ENCODE measurements at places on chromosomes 12 and 14.
A peak's percentile ranks its signal among the peaks of the same experiment; 100 is the strongest.

- no peak for DNase-seq
Observed at GRCh38 chr12:88559772-88560171, 20.5 kb downstream of the KITLG start.

GRCh38 chr14:20969336-20969735 is 14.0 kb downstream of the RNASE2 start:
- no peak for DNase-seq

- DNase-seq, result no peak
Observed at GRCh38 chr12:63968673-63969072, 124.2 kb downstream of the SRGAP1 start.

GRCh38 chr14:51614707-51615106 is 37.0 kb upstream of the FRMD6 start:
- DNase-seq, result no peak

DNA sequence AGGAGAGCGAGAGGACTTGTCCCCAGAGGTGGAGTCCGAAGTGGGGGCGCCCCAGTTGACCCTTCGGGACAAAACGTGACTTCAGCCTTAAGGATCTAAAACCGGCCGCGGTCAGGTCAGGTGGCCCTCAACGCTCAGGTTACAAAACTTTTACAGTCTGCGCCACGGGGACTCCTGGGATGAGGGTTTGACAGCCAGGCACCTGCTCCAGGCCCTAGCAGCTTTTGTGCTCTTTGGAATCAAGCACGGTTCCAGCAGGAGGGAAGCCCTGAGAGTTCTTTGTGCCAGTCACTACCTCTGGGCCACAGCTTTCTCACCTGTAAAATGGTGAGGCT is 337 bp downstream of the ZC2HC1C start:
- no peak for DNase-seq

GRCh38 chr14:20384321-20384720 is 29.0 kb downstream of the TEP1 start:
- DNase-seq, result no peak

DNA sequence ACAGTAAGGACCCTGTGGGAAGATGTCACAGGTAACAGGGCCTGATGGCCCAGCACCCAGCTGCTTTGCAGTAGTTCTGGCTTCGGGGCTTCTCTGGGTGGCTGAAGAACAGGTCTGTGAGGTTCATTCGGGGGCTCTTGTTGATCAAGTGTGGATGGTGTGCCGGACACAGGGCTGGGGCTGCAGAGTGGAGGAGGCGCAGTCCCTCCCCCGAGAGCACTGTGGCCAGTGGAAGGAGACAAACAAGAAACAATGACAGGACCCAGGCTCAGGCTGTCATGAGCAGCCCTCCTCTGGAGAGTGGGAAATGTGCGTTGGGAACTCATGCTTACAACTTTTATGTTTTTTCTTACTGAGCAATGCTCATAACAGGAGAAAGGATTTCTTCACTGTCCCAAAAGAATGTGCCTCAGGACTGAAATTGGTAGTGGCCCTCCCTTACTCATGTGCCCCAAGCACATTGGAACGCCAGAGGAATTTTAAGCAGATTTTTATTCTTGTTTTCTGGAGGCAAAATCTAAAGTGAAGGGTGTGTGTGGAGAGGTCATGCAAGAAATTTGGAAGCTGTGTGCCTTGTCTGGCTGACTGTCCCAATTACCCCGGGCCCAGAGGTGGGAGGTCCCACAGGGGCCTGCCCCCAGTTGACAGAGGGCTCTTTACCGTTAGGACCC is 233.8 kb downstream of the CACNA1C start:
- peak; percentile 82 for DNase-seq

DNA sequence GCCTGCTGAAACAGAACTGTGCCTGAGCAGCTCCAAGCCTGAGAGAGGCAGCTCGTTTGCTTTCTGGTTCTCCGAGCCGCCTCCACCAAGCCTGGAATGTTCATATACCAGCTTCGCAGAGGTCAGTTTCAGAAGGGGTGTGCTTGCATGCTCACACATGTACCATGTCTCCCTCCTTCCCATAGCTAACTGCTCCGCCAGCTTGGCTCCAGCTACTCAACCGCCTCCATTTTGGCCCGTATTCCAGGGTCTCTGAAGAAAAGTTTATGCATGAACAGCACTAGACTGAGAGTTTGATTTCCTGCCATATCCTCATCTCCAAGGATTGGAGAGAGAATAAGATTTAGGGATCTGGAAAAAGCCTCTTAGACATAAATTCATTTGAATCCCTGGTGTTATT is 103.7 kb downstream of the SMOC1 start:
- no peak for DNase-seq

- DNase-seq, result peak; percentile 65
Observed at GRCh38 chr12:102879144-102879763, 37.8 kb downstream of the PAH start.

DNA sequence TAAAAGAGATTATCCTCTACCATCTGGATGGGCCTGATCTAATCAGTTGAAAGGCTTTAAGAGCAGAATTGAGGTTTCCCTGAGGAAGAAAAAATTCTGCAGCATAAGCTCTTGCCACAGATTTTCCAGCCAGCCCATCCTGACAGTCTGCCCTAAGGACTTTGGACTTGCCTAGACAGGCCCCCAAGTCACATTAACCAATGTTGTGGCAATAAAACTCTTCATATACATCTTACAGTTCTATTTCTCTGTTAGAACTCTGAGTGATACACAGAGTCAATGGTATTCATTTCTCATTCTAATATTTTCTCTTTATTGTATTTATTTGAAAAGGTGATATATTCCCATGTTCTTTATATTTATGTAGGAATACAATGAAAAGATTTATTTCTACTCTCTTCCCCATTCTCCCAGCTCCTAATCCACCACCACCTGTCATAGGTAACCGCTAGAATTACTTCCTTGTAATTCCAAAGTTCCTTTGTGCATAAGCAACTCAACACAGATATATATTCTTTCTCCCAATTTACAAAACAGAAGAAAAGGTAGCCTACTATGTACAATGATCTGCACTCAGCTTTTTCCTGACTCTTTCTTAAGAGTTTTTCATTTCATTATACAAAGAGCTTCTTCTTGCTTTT is 182.1 kb downstream of the CAPZA3 start:
- DNase-seq, result no peak

DNA sequence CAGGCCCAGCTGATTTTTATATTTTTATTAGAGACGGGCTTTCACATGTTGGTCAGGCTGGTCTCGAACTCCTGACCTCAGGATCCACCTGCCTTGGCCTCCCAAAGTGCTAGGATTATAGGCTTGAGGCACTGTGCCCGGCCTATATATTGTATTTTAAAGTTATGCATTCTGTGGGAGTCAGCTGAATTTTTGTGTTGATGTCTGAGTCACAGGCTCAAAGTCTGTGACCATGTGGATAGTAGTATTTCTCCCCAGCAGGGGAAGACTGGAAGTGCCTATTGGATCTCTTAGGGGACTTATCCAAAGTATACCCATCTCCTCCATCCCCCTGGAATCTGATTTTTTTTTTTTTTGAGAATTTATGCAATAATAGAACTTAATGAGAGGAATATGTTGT is 43.8 kb upstream of the ATF1 start:
- DNase-seq, result peak; percentile 32

- DNase-seq, result no peak
Observed at GRCh38 chr12:103387385-103387784, 108.4 kb downstream of the C12orf42 start.

- DNase-seq, result no peak
Observed at GRCh38 chr12:103875666-103876065, 34.6 kb upstream of the NT5DC3 start.

DNA sequence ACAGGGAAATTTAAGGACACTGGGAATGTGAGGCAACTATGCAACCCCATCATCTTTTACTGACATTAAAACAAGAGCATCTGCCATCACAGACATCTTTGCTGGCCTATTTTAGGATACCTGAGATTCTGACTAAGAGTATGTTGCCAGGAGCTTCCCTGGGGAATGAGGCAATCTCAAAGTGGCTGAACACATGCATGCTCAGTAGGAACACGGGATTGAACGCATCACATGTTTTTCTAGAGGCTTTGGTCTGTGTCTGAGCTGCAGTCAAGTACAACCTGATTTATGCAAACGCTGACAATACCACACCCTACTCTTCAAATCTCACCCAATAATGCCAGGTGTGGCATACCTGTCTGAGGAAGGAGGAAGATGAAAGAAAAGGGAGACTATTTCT is 416.5 kb downstream of the NELL2 start:
- no peak for DNase-seq

- no peak for DNase-seq
Observed at GRCh38 chr14:45406942-45407341, 153.9 kb upstream of the MIS18BP1 start.

GRCh38 chr12:18570543-18570942 is 167.3 kb downstream of the PLCZ1 start:
- no peak for DNase-seq

DNA sequence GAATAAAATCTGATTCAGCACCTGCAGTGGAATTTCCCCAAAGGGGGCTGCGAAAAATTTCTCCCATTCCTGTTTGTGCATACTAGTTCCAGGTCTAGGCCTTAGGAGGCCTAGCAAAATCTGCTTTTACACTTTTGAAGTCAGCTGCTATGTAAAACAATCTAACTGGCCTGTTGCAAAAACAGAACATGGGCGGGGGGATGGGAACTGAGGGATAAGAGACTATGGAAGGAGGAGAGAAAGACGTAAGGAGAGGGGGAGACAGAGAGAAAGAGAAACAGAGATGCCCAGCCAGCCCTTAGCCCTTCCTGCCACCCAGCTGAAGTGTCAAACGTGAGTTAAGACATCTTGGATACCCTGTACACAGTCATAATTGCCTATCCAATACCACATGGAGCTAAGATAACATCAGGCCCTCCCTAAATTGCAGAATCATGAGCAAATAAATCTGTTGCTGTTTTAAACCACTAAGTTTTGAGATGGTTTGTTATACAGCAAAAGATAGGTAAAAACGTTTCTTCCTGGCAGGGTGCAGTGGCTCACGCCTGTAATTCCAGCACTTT is 45.6 kb downstream of the SPTLC2 start:
- no peak for DNase-seq

DNA sequence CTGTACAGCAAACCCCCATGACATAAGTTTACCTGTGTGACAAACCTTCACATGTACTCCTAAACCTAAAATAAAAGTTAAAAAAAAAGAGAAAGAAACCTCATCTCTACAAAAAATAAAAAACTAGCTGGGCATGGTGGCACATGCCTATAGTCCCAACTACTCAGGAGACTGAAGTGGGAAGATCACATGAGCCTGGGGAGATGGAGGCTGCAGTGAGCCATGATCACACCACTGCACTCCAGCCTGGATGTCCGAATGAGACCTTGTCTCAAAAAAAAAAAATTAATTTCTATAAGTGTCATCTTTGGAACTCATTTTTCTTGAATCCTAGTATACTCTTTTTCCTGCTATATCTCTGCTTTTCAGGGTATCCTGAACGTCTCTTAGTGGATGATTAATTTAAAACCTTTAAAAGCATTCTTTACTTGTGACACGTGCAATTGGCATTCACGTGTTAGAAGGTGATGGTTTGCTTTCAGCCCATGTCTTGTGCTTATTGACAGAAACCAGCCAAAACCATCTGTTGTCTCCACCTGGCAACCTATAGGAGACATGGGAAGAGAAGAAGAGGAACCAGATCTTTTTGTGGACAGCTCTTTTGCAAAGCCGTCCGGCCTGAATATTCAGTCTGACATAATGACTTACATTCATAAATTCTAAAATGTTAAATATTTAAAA is 30.6 kb upstream of the PPFIBP1 start:
- DNase-seq, result no peak

GRCh38 chr14:21703357-21704326 is 30.0 kb upstream of the OR4E1 start:
- no peak for DNase-seq

DNA sequence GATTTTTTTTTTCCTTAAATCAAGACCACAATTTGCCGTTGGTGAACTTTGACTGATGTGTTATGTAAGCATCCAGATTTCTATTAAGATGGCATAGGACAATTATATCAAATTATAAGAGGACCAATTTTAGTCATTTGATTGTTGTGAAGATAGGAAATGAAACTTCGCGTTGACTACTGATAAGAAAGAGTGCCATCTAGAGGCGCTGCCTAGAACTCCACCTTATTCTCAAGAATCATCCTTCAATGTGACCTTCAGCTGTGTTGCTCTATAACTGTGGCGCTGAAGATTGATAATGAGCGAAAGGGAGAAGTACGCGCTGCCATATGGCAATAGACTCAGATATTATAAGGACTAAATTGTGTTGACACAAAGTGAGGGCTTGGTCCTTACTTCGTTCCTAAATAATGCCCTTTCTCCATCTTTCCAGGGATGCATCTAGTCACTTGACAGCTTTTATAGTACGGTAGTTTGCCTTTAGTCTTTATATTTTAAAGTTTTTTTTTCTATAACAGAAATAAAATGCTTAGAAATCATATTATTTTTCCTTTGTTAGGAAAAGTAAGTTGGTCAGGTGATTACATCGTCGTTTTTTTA is 350.8 kb upstream of the STXBP6 start:
- DNase-seq, result peak; percentile 24

DNA sequence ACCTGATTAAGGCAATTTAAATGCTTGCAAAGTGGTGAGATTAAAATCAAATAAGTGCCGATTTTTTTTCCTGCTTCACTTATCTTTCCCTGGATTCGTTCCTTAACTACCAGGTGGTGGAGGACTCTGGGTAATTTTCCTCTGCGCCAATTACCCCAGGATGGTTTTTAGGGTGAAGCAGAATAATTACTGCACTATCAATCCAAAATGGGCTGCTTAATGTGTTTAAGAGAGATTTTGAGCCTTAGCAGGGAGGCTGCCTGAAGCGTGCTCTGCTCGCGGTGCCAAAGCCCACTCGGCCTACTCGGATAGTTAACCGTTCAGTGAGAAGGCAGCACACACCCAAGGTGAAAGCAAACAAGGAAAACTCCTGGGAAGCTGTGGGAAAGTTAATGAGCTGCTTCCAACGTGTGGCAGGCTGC is 274.9 kb upstream of the LMO3 start:
- no peak for DNase-seq

DNA sequence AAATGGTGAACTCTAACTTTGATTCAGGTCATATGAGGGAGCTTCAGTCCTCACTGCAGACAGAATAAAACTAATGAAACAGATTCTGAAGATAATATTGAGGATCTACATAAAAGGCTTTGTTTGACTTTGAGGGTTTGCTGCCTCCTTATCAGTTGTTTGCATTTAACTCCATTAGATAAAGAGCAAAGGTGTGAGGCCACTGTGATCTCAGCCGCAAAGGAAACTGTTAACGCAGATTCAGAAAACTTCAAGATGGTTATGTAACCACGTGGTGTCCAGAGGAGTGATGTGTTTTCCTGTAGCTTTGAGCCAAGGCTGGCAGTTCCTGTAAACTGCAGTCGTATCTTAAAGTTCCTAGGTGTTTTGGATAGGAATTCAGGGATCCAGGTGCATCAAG is 67.8 kb downstream of the METTL25 start:
- no peak for DNase-seq

All from AG20443 (cell line).